NCI-H187 treated with DMSO at 0.1 percent for 48 hours (cell line): ENCODE measurements at places on chromosomes 16 and 17.
A peak's percentile ranks its signal among the peaks of the same experiment; 100 is the strongest.

DNA sequence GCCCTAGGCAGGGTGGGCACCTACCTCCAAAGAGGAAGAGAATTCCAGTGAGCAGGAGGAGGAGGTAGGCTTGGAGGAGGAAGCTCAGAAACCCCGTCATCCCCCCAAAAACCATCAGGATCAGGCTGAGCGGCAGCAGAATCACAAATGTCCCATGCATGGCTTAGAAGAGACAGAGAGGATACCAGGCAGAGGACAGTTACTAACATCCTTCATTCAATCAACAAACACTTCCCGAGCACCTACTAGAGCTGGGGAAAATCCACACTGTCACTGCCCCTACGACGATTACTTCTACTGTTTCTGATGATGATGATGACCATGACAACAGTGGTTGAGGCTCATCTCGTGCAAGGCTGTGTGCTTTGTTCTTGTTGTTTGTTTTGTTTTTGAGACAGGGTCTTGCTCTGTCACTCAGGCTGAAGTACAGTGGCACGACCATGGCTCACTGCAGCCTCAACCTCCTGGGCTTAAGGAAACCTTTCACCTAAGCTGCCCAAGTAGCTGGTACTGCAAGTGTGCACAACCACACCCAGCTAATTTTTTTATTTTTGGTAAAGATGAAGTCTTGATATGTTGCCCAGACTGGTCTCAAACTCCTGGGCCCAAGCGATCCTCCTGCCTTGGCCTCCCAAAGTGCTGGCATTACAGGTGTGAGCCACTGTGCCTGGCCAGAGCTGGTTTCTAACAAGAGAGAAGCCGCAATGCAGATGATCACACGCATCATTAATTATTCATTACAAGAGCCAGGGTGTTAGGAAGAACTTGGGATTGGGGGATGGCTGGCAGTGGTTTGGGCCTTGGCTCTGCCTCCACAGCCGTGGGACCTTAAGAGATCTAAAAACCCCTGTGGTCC lies 18.0 kb downstream of the TMEM114 start:
- no peak for DNase-seq

DNA sequence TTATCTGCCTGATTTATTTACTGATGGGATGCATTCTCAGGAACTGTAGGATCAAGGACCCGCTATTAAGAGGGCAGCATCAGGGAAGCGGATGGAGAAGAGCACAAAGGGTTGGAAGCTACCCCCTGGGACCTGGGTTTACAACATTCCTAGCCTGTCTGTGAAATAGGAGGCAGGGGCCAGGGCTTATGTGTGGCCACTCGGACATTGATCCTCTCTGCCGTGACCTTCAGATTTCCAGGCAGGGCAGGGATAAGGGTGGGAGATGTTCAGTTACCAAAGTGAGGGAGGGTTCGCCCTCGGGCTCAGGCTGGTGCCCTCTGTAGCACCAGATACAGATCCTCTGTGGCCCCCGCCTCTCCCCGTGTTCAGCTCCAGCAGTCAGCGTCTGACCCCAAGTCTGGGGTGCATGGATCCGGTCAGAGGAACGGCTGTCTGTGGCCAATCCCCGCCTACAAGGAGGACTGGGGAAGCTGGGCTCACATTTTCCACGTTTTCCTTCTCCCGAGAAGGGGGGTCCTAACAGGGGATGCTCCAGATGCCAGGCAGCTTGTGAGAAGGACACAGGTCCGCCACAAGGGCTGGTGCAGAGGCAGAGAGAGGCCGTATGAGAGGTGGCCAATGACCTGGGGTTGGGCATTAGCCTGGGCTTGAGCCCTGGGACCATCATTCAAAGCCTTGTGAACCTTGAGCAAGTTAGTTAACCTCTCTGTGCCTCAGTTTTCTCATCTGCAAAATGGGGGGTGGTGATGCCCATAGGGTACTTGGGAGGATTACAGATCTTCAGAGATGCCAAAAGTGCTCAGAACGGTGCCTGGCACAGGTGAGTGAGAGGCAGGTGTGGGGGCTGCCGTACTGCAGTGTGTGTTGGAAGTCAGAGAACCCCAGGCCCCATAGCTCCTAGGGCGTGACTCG lies 48.3 kb downstream of the ATP2C2 start:
- no peak for DNase-seq

DNA sequence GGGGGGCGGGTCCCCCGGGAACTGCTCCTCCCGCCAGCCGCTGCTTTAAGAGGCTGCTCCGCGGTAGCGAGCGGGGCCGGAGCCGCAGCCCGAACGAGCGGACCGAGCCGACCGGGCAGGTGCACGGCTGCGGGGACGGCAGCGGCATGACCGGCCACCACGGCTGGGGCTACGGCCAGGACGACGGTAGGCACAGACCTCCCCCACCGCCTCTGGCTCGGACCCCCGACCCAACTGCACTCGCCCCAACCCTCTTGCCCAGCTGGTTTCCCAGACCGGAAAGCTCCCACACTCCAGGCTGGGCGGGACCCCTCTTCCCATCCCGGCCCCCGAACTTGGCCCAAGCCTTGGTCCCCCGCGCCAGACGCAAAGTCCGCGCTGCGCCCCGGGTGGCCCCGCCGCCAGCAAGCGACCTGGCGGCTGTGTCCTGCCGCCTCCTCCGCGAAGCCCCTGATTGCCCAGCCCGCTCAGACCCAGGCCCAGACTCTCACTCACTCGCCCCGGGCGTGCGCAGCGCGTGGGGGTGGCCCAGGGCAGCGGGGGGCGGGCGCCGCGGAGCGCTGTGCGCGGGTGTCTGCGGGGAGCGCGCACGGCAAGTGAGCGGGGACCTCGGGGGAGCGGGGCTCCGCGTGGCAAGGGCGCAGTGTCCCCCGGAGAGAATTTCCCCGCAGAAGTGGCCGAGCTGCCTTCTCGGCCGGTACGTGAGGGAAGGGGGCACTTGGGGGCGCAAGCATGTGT lies at the start of gene CA7:
TSS of gene CA7 (plus strand) at position 73 of the 738 bp plus-strand sequence. CDS start at position 147, 74 bp downstream.
- no peak for DNase-seq

DNA sequence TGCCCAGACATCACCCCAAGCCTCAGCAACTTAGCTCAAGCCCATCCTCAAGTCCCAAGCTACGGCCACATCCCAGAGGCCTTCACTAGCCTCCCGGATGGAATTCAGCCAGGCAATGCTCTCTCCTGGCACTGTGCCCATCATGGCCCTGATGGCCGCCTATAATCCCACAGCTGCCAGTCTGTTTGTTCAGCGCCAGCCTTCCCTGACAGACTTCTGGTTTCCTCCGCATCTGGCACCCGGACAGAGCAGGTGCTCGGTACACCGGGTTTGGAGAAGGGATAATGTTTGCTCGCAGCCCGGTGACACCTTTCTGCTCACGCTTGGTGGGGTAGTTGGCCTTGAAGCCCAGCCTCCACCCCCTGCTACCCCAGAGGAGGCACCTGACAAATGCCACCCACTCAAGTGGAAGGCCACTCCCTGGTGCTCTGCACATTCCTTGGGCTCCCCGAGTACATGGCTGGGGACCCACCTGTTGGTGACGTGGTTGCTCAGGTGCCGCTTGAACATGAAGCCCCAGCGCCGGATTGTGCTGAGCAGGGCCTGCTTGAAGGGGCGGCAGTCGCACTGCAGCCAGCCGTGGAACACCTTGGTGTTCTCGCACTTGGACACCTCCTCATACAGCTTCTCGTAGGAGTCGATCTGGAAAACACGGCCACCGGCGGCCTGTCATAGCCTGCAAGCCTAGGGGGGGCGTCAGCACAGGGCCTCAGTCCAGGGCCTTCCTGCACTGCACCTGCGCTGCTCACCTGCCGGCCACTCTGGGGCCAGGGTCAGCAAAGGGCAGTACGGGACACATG lies 47.1 kb downstream of the DNAH17 start:
- peak; percentile 73 for DNase-seq

- no peak for DNase-seq
These were observed 16.9 kb downstream of the DOC2B start for GRCh38 chr17:164303-165235.

- DNase-seq: no peak
These were observed 86.1 kb downstream of the ZDHHC7 start for GRCh38 chr16:84925092-84925772.

DNA sequence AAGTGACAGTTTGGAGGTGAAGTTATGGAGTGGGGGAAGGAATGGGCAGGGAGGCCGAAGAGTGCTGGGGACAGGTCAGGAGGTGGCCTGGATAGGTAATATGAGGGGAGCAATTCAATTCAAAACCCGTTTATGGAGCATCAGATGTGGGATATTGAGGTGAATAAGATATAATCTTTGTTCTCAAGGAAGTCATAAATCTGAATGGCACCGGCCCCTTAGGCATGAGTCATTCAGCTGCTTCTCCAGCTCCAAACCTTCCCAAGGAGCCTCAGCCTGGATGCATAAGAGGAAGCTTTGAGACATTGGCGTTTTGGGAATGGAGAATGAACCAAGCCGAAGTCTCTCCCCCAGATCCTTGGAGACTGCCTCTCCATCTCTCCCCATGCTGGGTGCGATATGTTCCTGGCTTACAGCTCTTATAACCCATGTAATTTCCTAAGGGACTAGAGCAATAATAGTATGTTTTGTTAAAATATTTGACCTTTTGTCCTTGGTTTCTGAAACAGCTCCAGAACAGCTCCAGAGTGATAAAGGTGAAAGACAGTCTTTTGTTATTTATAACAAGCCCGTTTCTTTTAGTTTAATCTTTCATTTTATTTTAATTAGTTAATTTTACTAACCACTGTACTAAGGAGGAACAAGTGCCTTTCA lies 1.7 kb downstream of the TUBG2 start:
- no peak for DNase-seq

DNA sequence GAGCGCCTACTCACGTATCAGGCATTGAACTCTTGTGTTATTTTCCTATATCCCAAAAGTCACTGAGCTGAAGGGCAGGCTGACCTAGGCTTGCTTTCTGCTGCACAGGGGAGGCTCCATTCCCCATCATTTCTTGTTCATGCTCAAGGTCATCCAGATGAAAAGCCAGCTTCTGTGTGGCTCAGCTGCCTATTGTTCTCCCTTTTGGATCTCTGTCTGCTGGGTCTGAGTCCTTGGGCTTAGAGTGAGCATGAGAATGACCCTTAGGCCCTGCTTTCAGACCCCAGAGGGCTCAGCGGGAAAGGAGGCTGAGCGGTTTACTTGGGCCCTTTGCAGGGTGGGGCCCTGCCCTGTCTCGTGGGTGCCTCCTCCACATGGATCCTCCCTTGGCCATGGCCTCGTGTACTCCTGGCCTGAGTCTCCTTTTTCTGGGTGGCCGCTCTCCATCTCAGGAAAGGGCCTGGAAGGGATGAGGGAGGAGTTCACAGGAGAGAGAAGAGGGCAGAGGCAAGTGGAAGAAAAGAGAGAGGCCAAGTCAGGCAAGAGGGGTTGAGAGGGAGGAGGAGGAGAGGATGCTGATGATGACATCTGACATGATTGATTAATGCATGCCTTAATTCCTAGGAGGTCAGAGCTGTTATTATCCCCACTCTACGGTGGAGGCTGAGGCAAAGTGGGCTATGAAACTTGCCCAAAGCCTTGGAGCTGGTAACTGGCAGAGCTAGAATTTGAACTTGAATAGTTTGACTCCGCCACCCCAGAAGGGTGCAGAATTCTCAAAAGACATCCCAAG lies 19.8 kb upstream of the MAP3K14 start:
- no peak for DNase-seq

- DNase-seq: no peak
These were observed 29.5 kb downstream of the SBK1 start for GRCh38 chr16:28321700-28322411.

GRCh38 chr17:56489980-56490379 lies 103.5 kb upstream of the NOG start:
- DNase-seq: no peak

DNA sequence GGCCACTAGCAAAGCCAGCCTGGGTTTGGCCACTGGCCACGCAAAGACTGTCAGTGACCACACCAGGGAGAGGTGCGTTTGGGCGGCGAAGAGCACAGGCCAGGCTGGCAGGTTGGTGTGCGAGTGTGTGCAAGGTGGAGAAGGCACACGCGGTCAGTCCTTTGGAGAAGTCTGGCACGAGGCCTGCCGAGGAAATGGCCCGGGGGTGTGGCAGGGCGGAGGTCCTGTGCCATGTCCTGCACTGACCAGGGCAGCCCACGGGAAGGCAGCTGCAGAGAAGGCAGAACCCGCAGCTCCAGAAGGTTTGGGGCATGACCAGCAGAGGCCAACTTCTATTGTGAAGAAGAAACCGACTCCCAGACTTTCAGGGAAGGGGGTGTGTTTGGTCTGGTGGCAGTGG lies 90.8 kb downstream of the ADCY9 start:
- no peak for DNase-seq

DNA sequence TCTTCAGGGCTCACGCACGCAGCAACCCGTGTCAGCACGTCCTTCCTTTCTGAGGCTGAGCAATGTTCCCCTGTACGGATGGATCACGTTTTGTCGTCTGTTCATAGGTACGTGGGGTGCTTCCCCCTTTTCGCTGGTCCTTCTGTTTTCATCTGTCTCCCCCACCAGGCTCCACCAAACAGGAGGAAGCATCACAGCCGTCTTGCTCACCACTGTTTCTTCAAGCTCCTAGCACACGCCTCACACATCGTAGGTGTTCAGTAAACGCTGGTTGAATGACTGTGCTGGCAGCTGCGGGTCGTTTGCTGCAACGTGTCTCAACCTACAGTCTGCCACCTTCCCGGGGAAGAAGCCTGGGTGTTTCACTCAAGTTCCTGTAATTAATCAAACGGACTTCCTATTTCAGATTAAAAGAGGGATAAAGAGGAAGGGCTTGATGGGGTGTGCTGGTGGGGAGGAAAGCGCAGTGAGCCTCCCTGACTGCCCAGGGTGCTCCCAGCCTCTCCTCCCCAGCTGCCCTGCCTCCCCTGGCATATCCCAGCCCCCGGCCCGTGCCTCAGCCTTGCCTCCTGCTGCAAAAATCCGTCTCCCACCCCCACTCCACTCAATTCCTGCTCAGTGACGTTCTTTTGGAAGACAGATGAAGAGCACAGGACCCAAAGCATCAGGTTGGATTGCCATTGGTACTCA lies 76.7 kb upstream of the DOC2B start:
- no peak for DNase-seq
